ENCODE measurements at places on chromosomes 12 and 14. TPM values are rescaled to one million over a fixed set of nuclear protein-coding genes. Genes with fewer than 3 reads are reported as not detected.

Gene PRIMA1
- 3.3 TPM for total RNA-seq

Gene LTBR
- total RNA-seq = 6.8 TPM

Gene IQSEC3
- total RNA-seq = 2.1 TPM

Gene CMA1
- not detected for total RNA-seq

Gene ACSS3
- total RNA-seq = 28.9 TPM

Gene KRT2
- not detected for total RNA-seq

Gene RASSF9
- total RNA-seq = 0.35 TPM

All from GM23338 (cell line).